NCI-H524 treated with DMSO at 0.1 percent for 48 hours (cell line): ENCODE measurements at places on chromosomes 7 and 10.

DNA sequence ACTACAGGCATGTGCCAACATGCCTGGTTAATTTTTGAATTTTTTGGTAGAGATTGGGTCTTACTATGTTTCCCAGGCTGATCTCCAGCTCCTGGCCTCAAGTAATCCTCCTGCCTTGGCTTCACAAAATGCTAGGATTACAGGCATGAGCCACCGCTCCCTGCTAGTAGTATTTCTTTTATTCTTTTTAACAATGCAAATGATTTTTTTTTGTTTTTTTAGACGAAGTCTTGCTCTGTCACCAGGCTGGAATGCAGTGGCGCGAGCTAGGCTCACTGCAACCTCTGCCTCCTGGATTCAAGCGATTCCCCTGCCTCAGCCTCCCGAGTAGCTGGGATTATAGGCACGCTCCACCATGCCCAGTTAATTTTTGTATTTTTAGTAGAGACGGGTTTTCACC lies 58.1 kb downstream of the SVIL start:
- DNase-seq, result no peak

- DNase-seq, result no peak
Measured at GRCh38 chr7:104983076-104983577, 30.9 kb upstream of the KMT2E start.

DNA sequence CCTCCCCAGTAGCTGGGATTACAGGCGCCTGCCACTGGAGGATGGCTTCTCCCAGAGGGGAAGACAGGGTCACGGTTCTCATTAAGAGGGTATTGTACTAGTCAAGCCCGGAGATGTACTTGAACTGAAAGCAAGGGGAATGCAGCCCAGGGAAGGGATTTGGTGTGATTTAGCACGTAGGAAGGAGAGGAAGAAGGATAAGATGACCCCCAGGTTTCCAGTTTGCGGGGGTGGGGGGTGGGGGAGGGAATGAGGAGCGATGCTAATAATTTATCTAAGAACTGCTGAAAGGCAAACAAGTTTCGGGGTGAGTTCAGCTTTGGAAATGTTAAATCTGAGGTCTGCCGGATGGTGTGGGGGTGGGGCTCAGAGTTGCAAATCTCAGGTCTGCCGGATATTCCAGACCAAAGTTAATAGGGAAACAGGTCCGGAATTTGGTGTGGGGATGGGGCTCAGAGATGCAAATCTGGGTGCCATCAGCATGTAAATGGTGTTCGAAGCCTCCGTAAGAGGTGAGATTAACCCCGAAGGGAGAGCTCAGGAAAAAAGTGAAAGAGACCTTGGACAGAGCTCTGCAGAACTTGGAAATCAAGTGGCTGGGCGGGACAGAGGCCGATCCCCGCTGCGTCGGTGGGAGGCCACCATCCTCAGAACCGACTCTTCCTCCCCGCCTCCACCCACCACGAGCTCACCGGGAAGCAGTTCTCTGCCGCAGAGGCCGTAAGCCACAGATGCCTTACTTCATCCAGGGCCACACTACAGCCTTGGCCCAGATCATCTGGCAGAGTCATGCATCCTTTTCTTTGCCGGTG lies 1.6 kb upstream of the SEPHS1 start:
- no peak for DNase-seq

DNA sequence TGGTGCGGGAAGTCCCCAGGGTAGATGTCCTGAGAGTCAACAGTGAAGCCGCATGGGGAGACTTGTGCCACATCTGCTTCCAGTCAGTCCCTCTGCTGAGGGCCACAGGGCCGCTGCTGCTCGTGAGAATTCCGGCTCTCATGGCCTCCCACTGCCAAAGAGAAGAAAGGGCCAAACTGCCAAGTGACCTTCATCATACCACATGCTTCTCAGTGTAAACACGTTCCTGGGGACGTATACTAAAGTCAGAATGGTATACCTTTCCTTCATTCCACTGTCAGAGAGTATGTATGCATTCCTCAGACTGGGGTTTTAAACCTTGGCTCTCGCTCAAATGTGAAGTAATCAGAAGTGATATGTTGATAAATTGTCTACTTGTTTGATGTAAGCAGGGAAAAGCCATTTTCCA lies 52.8 kb upstream of the SEC61G start:
- DNase-seq, result no peak

GRCh38 chr7:116952635-116953371 lies 498 bp upstream of the ST7 start:
- peak; percentile 26 for DNase-seq
